ENCODE measurements at places on chromosomes 4 and X. TPM values are rescaled to one million over a fixed set of nuclear protein-coding genes. Genes with fewer than 3 reads are reported as not detected.

GRCh38 chrX:10617999-10618351 lies 2.4 kb downstream of the MID1 start:
- no peaks in the 10 kb centered on the region for H3K4me1 ChIP-seq
- no peak overlapping the region for H3K27ac ChIP-seq
- no peaks in the 10 kb centered on the region for H3K36me3 ChIP-seq
- no peak overlapping the region for H3K4me3 ChIP-seq
- peaks cover 5% of the 10 kb centered on the region for H3K27me3 ChIP-seq

- no peak overlapping the region for H3K27ac ChIP-seq
- no peaks in the 10 kb centered on the region for H3K36me3 ChIP-seq
- H3K4me1 ChIP-seq = no peaks in the 10 kb centered on the region
These were observed 127.1 kb downstream of the SHROOM3 start for GRCh38 chr4:76562161-76562560.

DNA sequence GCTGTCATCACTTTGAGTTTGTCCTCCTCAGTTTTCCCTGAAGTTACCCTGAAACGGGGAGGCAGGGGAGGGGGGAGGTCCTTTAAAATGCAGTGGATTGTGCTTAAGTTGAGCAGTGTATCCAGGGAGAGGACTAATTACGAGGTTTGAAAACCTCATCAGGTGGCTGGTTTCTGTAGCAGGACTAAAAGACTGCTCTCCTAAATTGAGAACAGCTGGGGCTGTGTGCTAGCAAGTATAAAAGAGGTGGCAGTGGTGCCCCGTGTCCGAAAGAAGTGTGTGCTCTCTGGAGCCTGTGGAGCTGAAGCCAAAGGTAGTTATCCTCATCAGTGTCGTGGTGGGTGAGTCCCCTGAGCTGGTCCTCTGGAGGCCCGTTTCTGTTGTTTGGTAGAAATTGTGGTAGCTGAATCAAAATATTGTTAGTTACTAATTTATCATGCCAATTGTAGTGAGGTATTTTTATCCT lies 37.2 kb upstream of the CYP2U1 start:
- no peaks in the 10 kb centered on the region for H3K4me1 ChIP-seq
- no peak overlapping the region for H3K27ac ChIP-seq
- no peak for DNase-seq
- no peaks in the 10 kb centered on the region for H3K36me3 ChIP-seq
- H3K4me3 ChIP-seq = no peak overlapping the region
- peaks cover 4% of the 10 kb centered on the region for H3K27me3 ChIP-seq

GRCh38 chrX:21932292-21933002 lies 8.1 kb upstream of the SMS start:
- H3K27me3 ChIP-seq = no peaks in the 10 kb centered on the region
- no peaks in the 10 kb centered on the region for H3K36me3 ChIP-seq
- H3K27ac ChIP-seq = no peak overlapping the region
- DNase-seq = no peak
- H3K4me1 ChIP-seq = no peaks in the 10 kb centered on the region

GRCh38 chr4:80173401-80173800 lies 23.9 kb upstream of the PRDM8 start:
- H3K27ac ChIP-seq = peak overlapping the region; percentile 84
- no peaks in the 10 kb centered on the region for H3K27me3 ChIP-seq
- no peaks in the 10 kb centered on the region for H3K36me3 ChIP-seq
- H3K4me3 ChIP-seq = peak overlapping the region; percentile 78
- DNase-seq = peak; percentile 91

- no peaks in the 10 kb centered on the region for H3K4me1 ChIP-seq
- H3K4me3 ChIP-seq = no peak overlapping the region
- no peak overlapping the region for H3K27ac ChIP-seq
- H3K36me3 ChIP-seq = no peaks in the 10 kb centered on the region
- DNase-seq = no peak
These were observed 1673.4 kb upstream of the PCDH7 start for GRCh38 chr4:29046781-29047180.

GRCh38 chr4:124173912-124174311 lies 538.6 kb downstream of the ANKRD50 start:
- DNase-seq = no peak
- no peaks in the 10 kb centered on the region for H3K36me3 ChIP-seq
- no peak overlapping the region for H3K4me3 ChIP-seq
- H3K27me3 ChIP-seq = no peaks in the 10 kb centered on the region

GRCh38 chrX:149871940-149872339 lies 9.0 kb upstream of the MAGEA8 start:
- no peaks in the 10 kb centered on the region for H3K4me1 ChIP-seq
- DNase-seq = peak; percentile 67
- no peaks in the 10 kb centered on the region for H3K36me3 ChIP-seq
- no peaks in the 10 kb centered on the region for H3K27me3 ChIP-seq
- H3K4me3 ChIP-seq = no peak overlapping the region

DNA sequence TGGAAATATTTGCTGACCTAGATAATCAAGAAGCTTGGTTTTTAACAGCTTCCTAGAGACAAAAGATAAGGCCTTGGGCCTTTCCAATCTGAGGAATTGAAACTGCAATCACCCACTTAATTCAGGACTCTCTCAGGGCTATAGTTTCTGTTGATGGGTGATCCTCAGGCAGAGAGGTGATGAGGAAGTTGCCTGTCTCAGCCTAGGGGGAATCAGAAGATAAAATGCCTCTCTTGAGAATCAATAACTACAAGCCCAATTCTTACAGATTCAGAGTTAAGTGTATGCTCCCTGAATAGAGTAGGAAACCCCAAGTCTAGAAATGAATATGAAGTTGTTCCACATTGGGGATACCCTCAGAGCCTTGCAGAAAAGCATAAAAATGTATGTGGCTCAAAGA lies 45.5 kb downstream of the NFKB1 start:
- H3K27ac ChIP-seq = no peak overlapping the region
- peaks cover 25% of the 10 kb centered on the region for H3K36me3 ChIP-seq
- H3K4me3 ChIP-seq = no peak overlapping the region
- no peaks in the 10 kb centered on the region for H3K27me3 ChIP-seq

DNA sequence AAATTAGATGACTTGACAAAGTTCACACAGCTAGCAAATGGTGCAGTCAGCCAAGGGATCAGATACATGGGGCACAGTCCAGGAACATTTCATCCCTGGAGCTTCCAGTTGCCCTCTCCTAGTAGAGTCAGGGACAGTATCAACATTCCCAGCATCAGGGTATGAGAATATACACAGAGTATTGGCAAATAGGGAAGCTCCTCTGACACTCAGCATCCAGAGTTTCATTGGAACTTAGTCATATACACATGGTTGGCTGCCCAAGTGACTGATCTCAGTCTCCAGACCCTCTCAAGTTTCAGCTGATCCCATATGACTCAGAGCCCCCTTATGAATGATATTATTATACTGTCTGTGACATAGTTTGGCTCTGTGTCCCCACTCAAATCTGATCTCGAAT lies 13.7 kb upstream of the KCTD8 start:
- no peak overlapping the region for H3K27ac ChIP-seq

GRCh38 chrX:134396174-134396573 lies 63.8 kb upstream of the HPRT1 start:
- no peak overlapping the region for H3K4me3 ChIP-seq
- H3K27me3 ChIP-seq = no peaks in the 10 kb centered on the region
- H3K4me1 ChIP-seq = no peaks in the 10 kb centered on the region

GRCh38 chr4:39341075-39341725 lies 25.0 kb downstream of the RFC1 start:
- peaks cover 33% of the 10 kb centered on the region for H3K36me3 ChIP-seq
- no peak overlapping the region for H3K27ac ChIP-seq
- no peak for DNase-seq
- H3K27me3 ChIP-seq = no peaks in the 10 kb centered on the region

GRCh38 chr4:119647558-119647957 lies 19.0 kb upstream of the PDE5A start:
- no peaks in the 10 kb centered on the region for H3K36me3 ChIP-seq
- DNase-seq = no peak
- no peaks in the 10 kb centered on the region for H3K4me1 ChIP-seq
- no peak overlapping the region for H3K4me3 ChIP-seq
- peaks cover 1% of the 10 kb centered on the region for H3K27me3 ChIP-seq
- H3K27ac ChIP-seq = no peak overlapping the region

GRCh38 chr4:188942606-188943005 lies 803.4 kb downstream of the TRIML1 start:
- no peak overlapping the region for H3K27ac ChIP-seq
- H3K36me3 ChIP-seq = no peaks in the 10 kb centered on the region
- no peaks in the 10 kb centered on the region for H3K27me3 ChIP-seq
- DNase-seq = no peak
- no peak overlapping the region for H3K4me3 ChIP-seq
- H3K4me1 ChIP-seq = no peaks in the 10 kb centered on the region

DNA sequence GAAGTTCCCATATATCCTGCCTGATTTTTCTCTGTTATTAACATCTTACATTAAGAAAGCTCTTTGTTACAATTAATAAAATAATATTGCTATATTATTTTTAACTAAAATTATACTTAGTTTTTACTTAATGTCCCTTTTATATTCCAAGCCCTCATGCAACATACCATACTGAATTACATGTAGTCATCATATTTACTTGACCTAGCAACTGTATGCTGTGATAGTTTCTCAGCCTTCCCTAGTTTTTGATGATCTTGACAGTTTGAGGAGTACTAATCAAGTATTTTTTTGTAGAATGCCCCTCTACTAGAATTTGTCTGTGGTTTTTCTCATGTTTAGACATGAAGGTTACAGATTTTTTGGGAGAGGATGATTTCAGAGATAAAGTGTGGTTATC lies 1503.8 kb upstream of the PABPC4L start:
- H3K27me3 ChIP-seq = no peaks in the 10 kb centered on the region
- no peak overlapping the region for H3K4me3 ChIP-seq
- no peaks in the 10 kb centered on the region for H3K36me3 ChIP-seq
- H3K4me1 ChIP-seq = no peaks in the 10 kb centered on the region

DNA sequence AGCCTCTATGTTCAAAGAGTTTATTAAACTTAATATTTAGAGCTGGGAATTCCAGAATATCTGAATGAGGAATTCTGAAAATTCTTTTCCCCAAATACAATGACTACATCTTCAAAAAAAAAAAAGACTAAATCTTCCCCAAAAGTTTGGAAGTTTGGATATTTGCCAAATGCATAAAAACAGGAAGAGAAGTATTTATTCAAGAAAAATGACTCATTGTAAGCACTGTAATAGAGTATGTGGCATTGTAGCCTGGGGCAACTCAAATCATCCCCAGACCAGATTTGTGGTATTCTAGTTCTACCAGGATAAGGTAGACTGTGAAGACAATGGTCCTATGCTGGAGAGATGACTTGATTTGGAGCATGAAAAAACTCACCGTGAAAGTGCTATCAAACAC lies 78.5 kb upstream of the PDHA2 start:
- no peak overlapping the region for H3K4me3 ChIP-seq
- no peaks in the 10 kb centered on the region for H3K27me3 ChIP-seq
- H3K36me3 ChIP-seq = no peaks in the 10 kb centered on the region
- no peak overlapping the region for H3K27ac ChIP-seq

DNA sequence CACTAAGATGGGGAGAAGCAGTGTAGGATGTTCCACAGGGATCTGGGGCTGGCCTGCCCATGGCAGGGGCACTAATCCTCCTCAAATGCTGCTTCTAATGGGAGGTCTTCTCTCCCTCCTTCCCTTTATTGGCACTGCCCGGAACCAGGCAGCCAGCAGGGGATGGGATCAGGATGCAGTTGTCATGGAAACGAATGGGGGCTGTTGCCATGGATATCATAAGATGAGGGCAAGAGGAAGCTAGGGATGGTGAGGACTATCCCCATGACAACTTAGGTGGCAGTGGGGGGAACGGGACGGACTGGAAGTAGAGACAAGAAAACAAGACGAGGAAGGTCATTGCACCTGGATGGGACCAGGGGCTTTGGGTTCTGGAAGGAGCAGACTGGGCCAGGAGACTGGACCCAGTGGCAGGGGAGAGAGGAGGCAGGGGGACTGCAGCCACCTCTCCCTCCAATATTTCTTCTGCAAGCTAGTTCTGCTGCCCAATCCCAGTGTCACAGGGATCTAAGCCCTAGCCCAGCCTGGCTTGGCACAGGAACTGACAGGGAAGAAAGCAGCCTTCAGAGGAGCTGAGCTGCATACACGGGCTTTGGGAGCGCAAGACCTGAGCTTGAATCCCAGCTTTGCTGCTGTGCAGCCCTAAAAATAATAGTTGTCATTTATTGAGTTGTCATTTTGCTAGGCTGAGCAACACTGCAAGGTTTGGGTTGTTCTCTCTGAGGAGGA lies 19.0 kb downstream of the IQSEC2 start:
- H3K4me1 ChIP-seq = no peaks in the 10 kb centered on the region
- H3K4me3 ChIP-seq = no peak overlapping the region
- DNase-seq = no peak
- H3K27me3 ChIP-seq = no peaks in the 10 kb centered on the region
- H3K36me3 ChIP-seq = no peaks in the 10 kb centered on the region

GRCh38 chrX:22740836-22741235 lies 258.9 kb upstream of the DDX53 start:
- no peak overlapping the region for H3K4me3 ChIP-seq
- H3K36me3 ChIP-seq = no peaks in the 10 kb centered on the region
- H3K27me3 ChIP-seq = no peaks in the 10 kb centered on the region

The RGN gene
- not detected for total RNA-seq

The EVC gene
- total RNA-seq = 4.6 TPM

The PSAPL1 gene
- not detected for total RNA-seq

The TLR1 gene
- 9.8 TPM for total RNA-seq

The PNMA6A gene
- total RNA-seq = not detected

The CHIC1 gene
- total RNA-seq = 8.2 TPM

The FOXR2 gene
- not detected for total RNA-seq

The UGT2A3 gene
- total RNA-seq = not detected

The SCD5 gene
- 0.12 TPM for total RNA-seq

The ZNF182 gene
- total RNA-seq = 7.1 TPM

The CFI gene
- not detected for total RNA-seq

The SCML2 gene
- total RNA-seq = 0.22 TPM

Data from CD4-positive, CD25-positive, alpha-beta regulatory T cell (primary cell).